Activated naive CD4-positive, alpha-beta T cell treated with anti-CD3 and anti-CD28 coated beads, Interleukin-2, amount 50 U/mL, for 72 hours (primary cell): ENCODE measurements at places on chromosomes 16 and 17.

DNA sequence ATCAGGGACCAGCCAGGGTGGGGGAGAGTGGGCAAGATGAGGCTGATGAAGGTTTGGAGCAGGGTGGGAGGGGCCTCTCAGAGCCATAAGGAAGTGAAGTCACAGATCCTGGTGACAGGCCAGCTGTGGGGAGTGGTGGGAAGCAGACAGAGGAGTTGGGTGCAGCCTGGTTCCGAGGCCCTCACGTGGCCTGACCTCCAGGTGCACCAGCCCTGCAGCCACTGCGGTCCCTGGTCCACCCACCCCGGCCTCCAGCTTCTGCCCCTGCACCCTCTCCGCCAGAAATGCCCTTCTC is 3.9 kb upstream of the ZFPM1 start:
- DNase-seq: no peak

DNA sequence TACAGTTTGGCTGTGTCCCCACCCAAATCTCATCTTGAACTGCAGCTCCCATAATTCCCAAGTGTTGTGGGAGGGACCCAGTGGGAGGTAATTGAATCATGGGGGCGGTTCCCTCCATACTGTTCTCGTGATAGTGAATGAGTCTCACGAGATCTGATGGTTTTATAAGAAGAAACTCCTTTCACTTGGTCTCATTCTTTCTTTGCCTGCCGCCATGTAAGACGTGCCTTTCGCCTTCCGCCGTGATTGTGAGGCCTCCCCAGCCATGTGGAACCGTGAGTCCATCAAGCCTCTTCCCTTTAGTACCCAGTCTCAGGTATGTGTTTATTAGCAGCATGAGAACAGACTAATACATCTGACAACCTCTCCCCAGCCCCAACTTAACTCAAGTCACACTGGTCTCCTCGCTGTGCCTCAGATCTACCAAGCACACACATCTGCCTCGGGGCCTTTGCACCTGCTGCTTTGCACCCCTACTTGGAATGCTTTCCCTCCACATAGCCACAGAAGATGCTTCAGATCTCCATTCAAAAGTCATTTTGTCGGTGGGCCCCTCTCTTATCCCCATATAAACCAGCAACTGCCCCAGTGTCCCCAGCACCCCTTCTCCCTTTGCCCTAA is 74.4 kb downstream of the RPH3AL start:
- no peak for DNase-seq

GRCh38 chr17:50872710-50873424 is 6.7 kb upstream of the TOB1 start:
- DNase-seq: no peak

GRCh38 chr16:56558024-56558747 is 6.7 kb upstream of the MT4 start:
- no peak for DNase-seq

DNA sequence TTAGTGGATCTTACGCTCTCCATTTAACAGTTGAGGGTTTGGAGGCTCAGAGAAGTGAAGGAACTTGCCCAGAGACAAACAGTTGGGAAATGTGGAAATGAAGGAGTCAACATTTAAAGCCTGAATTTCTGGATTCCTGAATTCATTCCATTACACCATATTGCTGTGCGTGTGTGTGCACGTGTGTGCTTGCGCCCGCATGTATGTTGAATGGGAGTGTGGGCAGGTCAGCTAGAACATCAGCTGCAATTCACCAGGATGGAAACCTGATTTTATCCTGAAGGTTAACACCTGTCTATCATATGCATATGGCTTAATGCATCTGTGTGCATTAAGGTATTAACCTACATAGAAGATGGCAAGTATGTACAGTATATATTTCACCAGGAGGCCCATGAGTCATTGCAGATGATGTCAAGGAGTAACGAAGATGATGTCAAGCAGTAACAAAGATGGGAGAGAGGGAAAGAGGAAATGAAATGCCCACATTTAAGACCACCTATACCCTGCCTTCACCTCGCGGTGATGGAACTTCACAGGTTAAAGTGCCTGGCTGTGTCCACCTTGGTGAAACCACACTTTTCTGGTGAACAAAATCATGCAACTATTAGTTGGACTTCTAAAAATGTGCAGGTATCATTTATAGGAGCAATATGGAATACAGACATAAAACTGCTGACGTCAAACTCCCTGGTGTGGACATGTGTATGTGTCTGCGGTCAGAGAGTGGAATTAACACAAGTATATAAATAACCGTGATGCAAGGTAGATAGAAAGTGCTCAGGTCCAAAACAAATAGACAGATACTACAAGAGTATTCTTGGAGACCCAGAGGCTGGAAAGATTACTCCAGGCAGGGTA is 832 bp upstream of the ADAP2 start:
- no peak for DNase-seq

DNA sequence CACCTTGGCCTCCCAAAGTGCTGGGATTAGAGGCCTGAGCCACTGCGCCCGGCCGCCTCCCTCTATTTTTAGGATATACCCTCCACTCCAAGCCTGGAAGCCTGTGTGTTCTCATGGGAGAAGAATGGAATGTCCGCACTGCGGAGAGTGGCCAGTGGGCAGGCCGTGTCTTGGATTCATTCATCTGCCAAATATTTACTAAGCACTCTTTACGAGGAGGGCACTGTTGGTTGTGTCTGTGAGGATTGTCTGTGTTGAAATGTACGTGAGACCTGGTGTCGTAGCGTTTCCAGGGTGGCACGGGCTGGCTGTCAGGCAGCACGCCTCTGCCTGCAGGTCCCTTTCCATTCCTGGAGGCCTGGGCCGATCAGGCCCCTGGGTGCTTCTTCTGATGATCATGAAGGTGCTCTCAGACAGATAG is 19.2 kb downstream of the PGS1 start:
- no peak for DNase-seq

- peak; percentile 48 for DNase-seq
These were observed 16.4 kb upstream of the METRNL start for GRCh38 chr17:83062818-83063671.

DNA sequence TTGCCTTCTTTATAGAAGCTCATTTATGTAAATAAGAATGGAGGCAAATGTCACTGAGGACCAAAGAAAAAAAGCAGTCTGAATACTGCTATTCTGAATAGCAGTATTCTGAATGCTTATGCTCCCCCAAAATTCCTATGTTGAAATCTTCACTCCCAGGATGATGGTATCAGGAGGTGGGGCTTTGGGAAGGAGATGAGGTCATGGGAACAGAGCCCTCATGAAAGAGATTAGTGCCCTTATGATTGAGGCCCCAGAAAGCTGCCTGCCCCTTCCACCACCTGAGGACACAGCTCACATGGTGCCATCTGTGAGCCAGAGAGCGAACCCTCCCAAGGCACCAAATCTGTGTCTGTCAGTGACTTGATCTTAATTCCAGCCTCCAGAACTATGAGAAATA is 28.8 kb downstream of the HEATR6 start:
- DNase-seq: no peak

GRCh38 chr16:82945420-82946101 is 318.8 kb downstream of the CDH13 start:
- DNase-seq: no peak

GRCh38 chr17:38539386-38539785 is 66.4 kb downstream of the SRCIN1 start:
- DNase-seq: no peak

DNA sequence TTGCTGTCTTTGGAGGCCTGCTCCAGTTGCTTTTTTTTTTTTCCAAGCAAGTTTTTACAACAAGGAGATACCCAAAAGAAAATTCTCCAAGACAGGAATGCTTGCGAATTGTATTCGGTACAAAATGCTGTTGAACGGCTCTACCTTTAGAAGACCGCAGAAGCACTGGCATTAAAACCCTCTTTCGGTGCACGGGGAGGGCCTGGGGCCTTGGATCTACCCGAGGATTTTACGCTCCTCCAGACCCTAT is 1.3 kb upstream of the HELZ start:
- no peak for DNase-seq

DNA sequence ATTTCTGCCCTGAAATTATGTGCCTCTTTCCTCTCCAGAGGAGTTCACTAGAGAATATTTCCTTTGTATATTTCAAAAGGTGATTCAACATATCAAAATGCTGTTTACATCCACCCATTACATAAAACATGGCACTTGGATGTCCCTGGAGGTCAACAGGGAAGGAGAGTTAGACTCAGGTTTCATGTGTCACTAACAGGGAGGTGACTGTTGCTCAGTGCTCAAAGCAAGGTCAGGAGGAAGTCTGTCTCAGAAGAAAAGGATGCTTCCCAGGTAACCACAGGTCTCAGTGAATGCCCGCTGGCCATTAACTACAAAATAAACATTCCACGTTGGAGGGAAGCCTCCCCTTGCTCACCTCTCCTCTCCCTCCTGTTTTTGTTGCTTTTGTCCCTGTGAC is 198.6 kb downstream of the AXIN2 start:
- DNase-seq: no peak

DNA sequence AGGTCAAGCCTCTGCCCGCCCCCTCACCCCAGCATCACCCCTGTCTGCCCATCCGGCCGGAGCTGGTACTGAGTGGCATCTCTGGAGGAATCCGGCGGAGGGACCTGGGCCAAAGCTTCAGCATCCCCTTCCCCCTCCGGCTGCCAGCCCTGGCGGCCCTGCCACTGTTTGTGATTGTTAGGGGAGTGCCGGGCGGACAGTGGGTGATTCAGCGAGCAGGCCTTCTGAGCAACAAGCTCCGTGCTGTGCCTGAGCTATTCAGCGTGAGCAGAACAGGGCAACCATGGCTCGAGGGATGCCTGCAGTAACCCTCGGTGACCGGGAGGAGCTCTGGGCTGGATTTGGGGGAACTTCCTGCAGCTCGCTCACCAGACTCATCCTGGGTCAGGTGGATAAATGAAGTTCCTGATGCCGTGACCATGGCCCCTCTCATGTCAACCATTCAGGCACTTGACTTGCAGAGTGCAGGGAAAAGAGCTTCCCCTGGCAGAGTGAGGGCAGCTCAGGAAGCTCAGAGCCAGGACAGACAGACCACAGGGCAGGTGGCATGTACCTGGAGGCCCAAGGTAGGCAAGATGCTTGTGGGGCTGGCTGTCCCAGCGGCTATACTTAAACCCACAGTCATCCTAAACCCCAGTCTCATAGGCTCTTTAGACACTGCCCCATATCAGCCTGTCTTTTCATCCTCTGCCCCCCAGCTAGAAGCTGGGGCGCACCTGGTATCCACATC is 24.3 kb upstream of the MLKL start:
- no peak for DNase-seq

GRCh38 chr16:67679935-67680897 is 13.6 kb downstream of the C16orf86 start:
- no peak for DNase-seq

- DNase-seq: no peak
These were observed 11.6 kb downstream of the SLC25A10 start for GRCh38 chr17:81723651-81724209.

GRCh38 chr16:56134790-56135189 is 56.5 kb upstream of the GNAO1 start:
- DNase-seq: no peak

DNA sequence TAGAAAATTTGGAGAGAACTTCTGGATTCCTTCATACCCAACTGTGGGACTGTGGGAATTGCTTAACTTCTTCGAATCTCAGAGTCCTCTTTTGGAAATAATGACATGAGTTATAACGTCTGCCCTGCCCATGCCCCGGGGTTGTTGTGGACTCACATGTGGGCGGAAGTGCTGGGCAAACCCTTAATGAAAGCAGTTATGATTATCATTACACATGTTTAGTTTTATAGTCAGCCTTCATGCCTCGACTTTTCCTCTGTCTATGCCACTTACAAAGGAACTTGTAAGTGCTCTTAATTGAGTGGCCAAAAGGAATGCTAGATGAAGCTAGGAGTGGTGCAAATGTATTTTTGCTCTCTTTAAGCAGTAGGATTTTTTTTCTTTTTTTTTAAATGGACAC is 3.9 kb downstream of the KRT27 start:
- DNase-seq: no peak
